ENCODE measurements at places on chromosomes 16 and 17.
A peak's percentile ranks its signal among the peaks of the same experiment; 100 is the strongest.

- no peak for ATAC-seq
These were observed 265.8 kb upstream of the TNRC6C start for GRCh38 chr17:77692571-77693161.

GRCh38 chr17:57288040-57288772 is 31.9 kb downstream of the MSI2 start:
- ATAC-seq = no peak

GRCh38 chr16:87828071-87828906 is 41.0 kb downstream of the SLC7A5 start:
- peak; percentile 57 for ATAC-seq

DNA sequence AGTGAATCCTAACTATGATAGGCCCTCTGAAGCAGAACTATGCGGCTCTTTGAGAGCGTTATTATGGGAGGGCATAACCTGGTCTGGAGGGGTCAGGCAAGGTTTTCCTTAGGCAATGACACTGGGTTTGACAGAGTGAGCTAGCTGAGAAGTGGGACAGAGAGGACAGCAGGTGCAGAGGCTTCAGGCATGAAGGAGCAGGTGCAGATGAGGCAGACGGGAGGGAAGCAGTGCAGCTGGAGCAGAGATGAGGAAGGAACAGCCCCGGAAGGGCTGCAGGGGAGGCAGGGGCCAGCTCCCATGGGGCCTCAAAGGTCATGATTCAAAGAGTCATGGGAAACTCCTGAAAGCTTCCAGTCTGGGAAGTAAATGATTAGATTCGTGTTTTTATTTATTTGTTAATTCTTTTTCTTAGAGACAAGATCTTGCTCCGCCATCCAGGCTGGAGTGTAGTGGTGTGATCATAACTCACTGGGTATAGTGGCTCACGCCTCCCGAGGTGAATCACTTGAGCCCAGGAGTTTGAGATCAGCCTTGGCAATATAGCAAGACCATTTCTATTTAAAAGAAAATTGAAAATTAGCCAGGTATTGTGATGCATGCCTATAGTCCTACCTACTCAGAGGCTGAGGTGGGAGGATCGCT is 5.4 kb downstream of the MARCHF10 start:
- ATAC-seq = no peak

DNA sequence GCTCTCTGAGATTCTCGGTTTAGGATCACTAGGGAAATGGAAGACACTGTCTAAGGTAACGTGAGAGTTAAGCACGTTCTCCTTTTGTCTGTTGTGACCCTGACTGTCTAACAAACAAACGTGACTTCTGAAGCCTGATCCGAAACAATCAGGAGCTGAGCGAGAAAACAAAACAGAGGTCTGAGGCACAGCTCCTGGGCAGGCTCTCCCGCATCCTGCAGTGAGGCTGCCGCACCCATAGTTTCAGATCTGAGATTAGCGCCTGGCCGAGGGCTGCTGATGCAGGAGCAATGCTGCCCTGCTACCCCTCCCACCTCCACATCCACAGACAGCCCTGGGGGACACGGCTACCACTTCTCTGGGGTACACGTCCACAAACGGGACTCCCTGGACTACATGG is 46.7 kb downstream of the RNF157 start:
- ATAC-seq = no peak

GRCh38 chr17:68141050-68141449 is 105.5 kb downstream of the KPNA2 start:
- ATAC-seq = no peak

- no peak for ATAC-seq
These were observed 17.6 kb upstream of the SPPL2C start for GRCh38 chr17:45826919-45827588.

DNA sequence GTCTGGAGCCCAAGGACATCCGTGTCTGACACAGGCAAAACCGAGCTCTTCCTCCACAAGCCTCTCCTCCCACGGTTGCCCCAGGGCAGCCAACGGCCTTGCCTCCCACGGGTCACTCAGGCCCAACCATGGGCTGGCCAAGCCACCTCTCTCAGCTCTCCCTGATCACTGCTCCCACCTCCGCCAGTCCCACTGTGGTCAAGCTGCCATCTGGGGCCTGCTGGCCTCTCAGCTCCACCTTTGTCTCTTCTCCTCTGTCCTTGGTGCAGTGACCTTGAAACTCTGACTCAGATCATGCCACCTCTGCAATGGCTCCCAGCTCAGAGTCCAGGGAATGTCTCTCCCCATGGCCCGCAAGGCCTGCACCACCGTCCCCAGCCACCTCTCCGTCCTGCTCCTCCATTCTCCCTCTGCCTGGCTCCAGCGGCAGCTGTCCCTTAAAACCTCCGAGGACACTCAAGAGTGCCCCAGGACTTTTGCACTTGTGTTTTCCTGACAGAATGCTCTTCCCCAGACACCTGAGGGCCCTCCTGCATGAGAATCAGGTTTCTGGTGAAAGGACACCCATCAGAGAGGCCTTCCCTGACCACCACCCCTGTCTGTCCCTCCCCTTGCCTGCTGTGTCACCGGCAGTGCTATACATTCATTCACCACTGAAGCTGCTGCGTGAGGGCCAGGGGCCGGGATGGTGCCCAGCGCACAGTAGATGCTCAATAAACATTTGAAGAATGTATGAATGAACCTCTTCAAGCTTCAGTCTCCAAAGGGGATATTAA is 19.3 kb downstream of the PEMT start:
- ATAC-seq = no peak

DNA sequence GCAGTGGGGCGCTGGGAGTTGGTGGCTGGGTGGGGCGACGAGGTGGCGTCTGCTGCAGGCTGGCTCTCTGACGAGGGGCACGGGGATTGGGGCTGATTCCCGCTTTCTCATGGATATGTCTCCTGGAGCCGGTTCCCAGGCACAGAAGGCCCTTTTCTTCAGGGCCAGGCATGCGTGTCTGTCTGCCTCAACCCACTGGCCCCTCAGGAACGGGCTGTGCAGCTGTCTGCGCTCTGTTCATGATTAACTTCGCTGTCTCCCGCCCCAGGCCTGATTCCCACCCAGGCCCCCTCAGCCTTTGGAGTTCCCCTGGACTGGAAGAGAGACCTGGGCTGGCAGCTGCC is 53.1 kb downstream of the RAP1GAP2 start:
- ATAC-seq = no peak
